ENCODE measurements at places on chromosomes 11 and 22. TPM values are rescaled to one million over a fixed set of nuclear protein-coding genes. Genes with fewer than 3 reads are reported as not detected.

The SULT4A1 gene
- 0.33 TPM for polyA plus RNA-seq

DNA sequence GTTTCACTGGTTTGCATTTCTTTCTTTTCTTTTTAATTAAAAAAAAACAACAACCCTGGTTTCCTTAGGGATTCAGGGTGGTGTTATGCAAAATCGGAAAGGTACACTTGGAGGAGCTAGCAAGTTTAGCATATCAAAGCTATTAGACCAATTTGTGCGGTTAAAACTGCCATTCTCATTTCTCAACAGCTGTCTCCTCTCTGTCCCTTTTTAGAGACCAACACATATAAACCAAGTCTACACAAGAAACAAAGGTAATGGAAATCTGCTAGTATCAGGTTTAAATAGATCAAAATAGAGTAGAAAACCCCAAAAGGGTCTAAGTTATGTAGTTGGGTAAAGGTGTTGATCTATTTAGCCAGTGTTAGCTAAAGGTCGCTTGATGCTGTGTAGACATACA lies 1.7 kb upstream of the SESN3 start:
- no peak for DNase-seq

DNA sequence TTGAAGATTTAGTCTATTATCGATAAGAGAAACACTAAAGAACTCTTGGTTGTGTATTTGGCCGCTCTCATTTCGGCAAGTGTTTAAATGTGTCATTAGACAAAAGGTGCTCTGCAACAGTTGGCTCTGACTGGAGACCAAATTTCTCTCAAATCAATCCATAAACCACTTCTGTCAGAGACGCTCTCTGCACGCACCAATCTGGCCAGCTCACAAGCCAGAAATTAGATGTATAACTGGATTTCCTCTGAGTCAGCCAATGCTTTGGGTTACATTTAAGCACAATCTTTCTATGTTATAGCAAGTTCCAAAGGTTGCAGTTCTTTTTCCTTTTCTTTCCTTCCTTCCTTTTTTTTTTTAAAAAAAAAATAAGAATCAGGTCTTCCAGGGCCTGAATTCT lies 17.6 kb upstream of the PARVA start:
- DNase-seq: no peak

DNA sequence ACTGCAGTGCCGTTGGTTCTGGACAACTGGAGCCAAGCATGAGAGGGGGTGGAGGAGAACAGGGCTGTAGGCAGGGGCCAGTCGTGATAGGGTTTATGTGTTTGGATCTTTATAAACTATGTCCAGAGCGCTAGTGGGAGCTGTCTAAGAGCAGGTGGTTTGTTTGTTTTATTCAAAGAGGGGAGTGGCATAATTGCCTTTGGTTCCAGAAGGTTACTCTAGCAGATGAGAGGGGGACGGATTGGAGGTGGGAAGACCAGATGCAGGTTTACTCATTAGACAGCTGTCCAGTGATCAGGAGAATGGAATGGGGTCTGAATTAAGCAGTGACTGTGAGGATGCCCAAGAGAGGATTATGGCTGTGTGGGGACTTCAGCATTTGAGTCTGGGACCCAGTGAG lies 109.3 kb upstream of the TBCEL start:
- DNase-seq: no peak

The OR6T1 gene
- not detected for polyA plus RNA-seq

DNA sequence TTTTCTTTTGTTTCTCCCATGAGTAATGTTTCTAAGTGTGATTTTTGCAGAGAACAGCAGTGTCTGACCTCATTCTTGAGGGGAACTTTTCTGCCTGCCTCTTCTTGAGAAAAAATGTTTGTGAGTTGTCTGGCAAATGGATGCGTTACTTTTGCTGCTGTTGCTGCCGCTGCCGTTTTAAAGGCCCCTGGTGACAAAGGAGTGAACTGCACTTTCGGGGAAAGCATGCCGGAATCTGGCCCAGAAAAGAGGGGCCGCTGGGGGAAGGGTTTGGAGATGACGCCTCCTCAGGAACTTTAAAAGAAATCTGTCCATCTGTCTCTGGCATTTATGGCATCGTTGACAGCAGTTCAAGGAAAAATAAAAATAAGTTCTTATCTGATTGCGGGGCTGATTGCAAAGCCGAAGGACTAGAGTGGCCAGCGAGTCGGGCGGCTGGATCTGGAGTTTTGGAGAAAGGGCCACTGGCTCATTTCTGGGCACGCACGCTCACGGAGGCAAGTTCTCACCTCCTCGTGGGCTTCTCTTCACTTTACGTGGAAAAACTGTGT lies 16.5 kb downstream of the ZBTB16 start:
- no peak for DNase-seq

- DNase-seq: no peak
Observed at GRCh38 chr11:134668796-134669195, 256.8 kb upstream of the B3GAT1 start.

DNA sequence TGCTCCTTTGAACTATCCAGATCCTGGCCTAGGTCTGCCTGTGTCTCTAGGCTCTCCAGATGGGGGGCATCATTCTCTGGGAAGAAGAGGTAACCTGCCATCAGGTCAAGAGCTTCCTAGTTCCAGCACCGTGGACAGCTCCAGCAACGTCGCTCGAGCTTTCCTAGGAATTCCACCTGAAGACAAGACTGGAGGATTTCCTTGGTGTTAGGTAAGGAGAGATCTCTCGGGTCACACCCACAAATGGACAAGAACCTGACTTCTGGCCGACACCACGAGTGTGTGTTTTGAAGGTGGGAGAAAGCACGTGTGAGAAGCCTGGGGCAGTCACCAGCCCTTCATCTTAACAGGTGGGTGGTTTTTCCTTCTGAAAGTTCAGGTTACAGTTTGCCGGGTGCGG lies 1.2 kb downstream of the PRG3 start:
- DNase-seq: no peak

DNA sequence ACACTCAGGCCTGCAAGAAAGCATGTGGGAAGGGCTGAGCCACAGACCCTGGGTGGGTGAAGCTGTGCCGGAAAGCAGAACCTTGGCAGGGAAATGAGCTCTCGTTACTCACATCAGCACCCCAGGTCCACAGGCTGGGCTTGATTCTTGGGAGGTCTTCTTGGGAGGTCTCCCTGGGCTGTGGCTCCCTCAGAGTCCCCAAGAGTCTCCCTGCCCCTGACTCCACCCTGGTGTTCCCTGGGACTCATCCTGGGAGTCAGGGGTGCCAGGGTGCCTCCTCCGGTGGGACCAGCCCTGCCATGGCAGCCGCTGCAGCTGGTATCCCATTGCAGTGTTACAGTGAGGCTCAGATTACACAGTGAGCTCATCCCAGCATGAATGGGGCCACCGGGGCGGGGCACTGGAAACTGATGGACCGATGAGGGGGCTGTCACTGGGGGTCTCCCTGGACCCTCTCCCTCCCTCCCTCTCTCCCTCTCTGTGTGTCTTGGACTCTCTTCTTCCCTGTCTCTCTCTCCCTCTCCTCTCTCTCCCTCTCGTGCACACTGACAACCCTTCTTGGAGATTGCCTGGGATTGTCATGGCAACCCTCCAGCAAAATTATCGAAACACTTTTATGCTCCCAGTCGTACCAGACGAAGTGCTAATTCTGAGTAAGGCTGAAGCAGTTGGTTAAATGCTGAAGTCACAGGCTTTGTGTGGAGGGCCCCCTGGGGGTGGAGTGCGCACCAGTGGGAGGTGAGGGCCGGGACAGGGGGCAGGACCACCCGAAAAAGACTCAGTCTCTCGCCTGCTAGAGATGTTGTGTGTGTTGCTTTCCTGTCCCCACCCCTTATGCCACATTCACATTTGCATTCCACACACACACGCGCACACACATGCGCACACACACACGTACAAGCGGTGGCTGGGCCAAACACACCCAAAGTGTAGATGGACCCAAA lies 8.6 kb upstream of the C11orf96 start:
- DNase-seq: no peak

All from keratinocyte (primary cell).